ENCODE measurements at places on chromosomes 12 and 14.

DNA sequence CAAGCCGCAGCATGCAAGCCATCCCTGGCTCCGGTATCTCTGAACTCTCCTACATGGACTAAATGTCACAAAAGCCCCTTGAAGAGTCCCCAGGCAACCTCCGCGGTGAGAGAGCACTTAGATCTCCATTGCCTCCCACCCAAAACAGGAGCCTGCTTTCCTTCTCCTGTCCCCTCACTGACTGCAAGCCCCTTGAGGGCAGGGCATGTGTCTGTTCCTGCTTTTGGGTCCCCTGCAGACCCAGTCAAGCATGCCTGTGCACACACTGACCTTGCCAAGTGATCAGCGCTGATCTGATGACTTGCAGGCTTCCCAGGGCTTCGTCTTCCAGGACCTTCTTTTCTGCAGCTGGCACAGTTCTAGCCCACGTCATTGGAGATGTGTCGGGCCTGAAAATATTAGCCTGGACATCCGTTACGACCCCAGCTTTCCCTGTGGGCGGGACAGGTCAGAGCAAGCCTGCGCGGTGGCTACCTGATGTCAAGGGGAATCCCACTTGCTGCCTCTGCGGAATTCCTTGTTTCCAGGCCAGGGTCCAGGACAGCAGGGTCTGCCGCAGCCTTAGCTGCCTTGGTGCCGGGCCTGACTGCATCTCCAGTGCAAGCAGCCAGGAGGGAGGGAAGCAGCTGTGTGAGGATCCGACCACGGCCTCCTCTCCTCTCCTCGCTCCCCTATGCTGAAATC, 92.5 kb downstream of the FBXL14 start:
- no peak for DNase-seq

GRCh38 chr14:89750908-89751392, 203.6 kb downstream of the EFCAB11 start:
- no peak for DNase-seq

DNA sequence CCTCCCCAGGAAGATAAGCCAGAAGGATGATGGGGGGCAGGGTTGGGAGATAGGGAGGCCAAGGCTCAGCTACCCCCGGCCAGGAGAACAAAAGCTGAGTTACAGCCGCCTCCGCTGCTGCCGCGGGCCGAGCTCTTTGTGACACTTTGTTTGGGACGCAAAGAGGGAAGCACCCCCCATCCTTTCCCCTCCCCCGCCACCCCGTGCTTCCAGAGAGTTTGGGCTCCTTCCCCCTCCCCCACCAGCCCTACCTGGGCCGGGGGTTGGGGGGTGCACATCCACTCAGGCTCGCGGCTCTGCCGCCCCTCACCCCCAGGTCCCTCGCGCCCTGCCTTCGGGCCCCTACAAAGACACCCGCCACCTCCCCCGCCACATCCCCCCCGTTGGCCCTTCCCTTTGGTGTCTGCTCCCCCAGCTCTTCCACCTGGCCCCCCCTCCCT, 799 bp downstream of the ZNF219 start:
- no peak for DNase-seq

GRCh38 chr14:68359837-68360552, 432.9 kb downstream of the ZFP36L1 start:
- DNase-seq: no peak

GRCh38 chr12:123892853-123893252, 79.8 kb downstream of the CCDC92 start:
- DNase-seq: no peak

DNA sequence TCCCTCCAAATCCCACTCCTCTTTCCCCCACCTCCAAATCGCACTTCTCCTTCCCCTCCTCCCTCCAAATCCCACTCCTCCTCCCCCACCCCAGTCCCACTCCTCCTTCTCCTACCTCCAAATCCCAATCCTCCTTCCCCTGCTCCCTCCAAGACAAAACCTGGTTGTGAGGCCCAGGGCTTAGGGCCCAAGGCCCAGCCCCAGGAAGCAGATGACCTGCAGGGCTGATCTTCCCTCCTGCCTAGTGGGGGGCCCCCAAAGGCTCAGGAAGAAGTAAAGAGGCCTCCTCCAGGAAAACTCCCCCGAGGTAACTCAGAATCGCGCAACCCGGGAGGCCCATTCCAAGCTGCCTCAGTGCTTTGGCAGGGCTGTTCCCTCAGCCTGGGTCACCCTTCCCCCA, 34.4 kb downstream of the NCOR2 start:
- DNase-seq: no peak

- DNase-seq: no peak
Measured at GRCh38 chr14:28142400-28143015, 624.1 kb upstream of the FOXG1 start.

- DNase-seq: no peak
Measured at GRCh38 chr12:69094606-69095216, 144.7 kb upstream of the CPSF6 start.

DNA sequence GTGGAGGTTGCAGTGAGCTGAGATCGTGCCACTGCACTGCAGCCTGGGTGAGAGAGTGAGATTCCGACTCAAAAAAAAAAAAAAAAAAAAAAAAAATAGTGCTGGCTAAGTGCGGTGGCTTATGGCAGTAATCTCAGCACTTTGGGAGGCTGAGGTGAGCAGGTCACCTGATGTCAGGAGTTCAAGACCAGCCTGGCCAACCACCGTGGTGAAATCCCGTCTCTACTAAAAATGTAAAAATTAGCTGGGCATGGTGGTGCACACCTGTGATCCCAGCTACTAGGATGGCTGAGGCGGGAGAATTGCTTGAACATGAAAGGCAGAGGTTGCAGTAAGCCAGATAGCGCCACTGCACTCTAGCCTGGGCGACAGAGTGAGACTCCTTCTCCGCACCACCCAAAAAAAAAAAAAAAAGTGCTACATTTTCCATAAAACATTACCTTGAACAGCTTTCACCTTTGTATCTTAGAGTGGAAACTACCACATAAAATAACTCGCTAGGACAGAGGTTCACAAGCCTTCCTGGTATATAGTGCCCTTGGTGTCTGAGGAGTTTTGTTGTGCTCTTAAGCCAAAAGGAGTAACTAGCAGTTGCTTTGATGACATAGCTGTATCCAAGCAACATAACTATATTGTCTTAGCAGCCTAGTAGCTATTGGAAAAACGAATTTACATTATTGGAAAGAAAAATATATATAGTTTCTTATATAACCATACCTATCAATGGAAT, 11.1 kb downstream of the PTGES3 start:
- no peak for DNase-seq

DNA sequence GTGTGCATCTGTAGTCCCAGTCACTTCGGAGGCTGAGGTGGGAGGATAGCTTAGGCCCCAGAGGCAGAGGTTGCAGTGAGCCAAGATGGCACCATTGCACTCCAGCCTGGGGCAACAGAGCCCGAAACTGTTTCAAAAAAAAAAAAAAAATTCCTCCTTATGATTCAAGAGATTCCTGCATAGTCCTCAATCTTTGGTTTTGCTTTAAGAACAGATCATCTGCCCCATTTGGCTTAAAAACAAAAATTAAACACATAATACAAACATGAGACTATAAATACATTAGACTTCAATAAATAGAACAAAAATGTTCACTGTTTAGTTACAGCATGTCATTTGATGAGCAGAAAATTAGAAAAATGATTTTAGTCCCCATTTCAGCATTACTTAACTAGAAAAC, 131.2 kb downstream of the PAWR start:
- DNase-seq: no peak

DNA sequence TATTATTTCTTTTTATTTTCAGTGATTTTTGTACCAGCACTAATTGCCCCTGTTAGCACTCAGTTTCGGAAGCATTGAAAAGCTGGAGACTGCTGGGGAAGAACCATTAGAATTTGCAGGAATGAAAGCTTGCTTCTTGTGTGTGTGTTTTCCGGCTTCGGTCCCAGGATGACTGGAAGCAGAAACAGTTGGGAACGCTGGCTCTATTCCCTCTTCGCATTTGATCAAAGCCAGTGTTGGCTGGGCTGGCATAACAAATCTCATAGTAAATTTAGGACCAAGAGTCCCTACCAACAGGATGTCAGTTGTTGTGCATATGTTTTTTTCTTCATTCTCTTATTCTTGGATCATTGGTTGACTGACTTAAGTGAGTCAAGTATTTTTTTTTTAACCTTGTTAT, 53.6 kb upstream of the TRAF3 start:
- no peak for DNase-seq
